Brain (organoid and tissue), 16 donors: ENCODE measurements at places on chromosomes 13 and 19. TPM values are rescaled to one million over a fixed set of nuclear protein-coding genes. Genes with fewer than 3 reads are reported as not detected.

Gene SIGLEC5
- polyA plus RNA-seq, result 0.44 TPM

Gene KIR2DL1
- polyA plus RNA-seq, result not detected

Gene POU2F2
- polyA plus RNA-seq, result 6.9 TPM

Gene ZNF578
- 3.7 TPM for polyA plus RNA-seq

Gene TSHZ3
- polyA plus RNA-seq, result 17.6 TPM

Gene CCL25
- not detected for polyA plus RNA-seq

Gene KLK14
- 0.70 TPM for polyA plus RNA-seq

Gene CDADC1
- 3.3 TPM for polyA plus RNA-seq

Gene SLC25A41
- 1.1 TPM for polyA plus RNA-seq

Gene ZNF345
- polyA plus RNA-seq, result 1.4 TPM

GRCh38 chr19:14566712-14567077 lies 5.2 kb downstream of the NDUFB7 start:
- DNase-seq, result no peak

DNA sequence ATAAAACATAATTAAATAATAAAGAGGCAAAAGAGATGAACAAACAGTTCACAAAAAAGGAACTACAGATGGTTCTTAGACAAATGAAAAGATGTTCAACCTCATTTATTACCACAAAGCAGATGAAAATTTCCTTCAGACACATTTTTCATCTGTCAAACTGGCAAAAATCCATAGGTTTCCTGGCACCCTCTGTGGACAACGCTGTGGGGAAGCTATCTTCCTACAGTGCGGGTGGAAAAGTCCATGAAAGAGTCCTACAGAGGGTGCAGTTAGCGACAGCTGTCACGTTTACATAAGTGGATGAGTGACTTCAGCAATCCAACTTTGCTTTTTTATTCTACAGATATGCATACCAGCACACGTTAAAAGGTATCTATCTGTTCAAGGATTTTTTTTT lies 30.3 kb upstream of the PDCD5 start:
- peak; percentile 41 for DNase-seq

DNA sequence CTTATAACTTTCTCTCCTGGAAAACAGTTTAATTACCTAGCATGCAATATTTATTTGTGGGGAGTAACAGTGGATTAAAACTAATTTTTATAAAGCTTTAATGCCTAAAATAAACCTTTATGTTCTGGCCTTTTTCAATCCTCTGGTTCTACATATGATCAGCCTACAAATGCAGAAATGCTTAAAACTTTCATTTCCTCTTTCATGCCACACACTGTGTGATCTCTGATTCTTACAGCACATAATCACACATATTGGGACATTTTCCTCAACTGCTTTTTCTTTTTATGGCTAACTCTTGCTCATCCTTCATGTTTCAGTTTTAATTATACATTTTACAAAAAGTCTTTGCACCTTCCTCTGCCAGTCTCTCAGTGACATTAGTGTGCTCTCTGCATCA lies 910.8 kb upstream of the SLITRK6 start:
- DNase-seq, result no peak

DNA sequence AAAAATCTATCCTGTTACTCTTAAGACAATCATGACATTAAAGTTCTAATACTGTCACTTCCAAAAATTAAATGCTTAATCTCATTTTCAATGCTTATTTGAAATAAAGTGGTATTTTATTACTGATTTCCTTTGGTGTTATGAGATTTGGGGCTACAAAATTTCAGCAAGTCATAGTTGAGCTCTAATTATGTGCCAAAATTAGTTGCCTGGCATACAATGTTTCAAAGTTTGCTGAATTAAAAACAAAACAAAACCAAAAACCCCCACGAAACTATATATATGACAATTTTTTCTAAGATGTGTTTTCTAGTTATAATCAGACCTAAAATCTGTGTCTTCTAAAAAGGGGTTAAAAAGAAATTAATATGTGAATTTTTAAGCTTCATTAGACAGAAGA lies 62.2 kb downstream of the KCNRG start:
- no peak for DNase-seq

- peak; percentile 33 for DNase-seq
Measured at GRCh38 chr13:50893211-50893852, 16.3 kb upstream of the RNASEH2B start.

DNA sequence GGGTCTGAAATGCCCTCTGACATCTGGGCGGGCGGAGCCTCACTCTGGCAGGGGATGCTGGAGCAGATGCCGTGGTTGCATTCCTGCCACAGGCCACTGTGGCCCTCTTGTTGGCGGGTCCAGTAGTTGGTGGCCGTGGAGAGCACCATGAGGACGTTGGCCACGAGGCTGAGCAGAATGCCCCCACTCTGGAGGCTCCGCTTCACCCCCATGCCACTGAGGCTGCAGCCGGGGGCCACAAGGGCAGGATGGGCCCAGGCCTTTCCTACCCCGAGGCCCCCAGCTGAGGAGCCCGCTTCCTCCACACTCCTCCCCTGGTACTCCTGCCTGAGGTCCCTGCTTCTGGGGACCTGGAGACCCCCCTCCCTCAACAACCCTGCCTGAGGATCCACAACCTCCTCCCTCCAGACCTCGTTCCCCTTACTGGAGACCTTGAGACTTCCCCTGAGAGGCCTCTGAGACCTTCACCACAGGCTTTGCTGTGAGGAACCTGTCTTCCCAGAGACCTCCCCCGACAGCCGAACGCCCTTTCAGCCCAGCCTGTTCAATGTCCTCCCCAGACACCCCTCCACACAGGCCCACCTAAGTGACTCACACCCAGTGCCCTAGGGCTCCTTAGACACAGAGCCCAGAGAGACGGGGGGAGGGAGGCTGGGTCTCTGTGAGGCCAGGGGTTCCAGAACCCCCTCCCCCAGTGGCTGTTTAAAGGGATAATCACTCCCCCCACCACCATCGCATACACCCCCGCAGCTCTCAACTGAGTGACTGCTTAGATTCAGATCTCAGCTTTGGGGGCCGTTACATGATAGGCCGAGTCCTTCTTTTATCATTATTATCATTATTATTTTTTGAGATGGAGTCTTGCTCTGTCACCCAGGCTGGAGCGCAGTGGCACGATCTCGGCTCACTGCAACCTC lies at the start of gene CLDND2:
Gene CLDND2 (minus strand): TSS at position 638 of the 917 bp plus-strand sequence. CDS start 426 bp downstream, at position 212.
- no peak for DNase-seq

- DNase-seq, result no peak
Measured at GRCh38 chr13:112874751-112875300, 94.2 kb upstream of the MCF2L start.

DNA sequence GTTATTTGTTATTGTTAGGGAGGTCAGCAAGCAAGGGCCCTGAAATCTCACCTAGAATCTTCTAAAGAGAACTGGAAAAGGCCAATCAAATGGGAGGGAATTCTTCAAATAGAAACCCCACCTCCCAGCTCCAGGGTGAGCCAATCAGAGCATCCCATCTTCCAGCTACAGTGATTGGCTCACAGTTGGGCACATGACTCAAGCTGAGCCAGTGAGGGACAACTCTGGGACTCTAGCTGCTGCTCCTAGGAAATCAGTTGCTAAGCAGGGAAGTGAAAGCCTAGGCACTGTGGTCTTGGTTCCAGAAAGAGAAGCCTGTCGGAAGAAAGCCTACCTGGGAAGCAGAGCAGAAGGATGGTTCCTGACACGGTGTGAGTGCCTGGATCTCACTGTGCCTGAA lies 13.4 kb downstream of the TM6SF2 start:
- peak; percentile 52 for DNase-seq

DNA sequence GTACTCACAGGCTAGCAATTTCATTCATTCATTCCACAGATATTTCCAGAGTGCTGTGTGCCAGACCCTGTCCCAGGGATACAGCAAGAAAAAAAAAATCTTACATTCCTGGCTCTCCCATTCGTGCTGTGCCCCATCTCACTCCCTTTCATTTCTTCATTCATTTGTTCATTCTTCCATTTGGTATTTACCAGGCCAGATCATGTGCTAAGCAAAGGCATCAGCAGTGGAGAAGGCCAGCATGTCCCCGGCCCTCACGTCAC lies 2.3 kb downstream of the MAP3K10 start:
- DNase-seq, result no peak

GRCh38 chr19:21398851-21399250 lies 1.9 kb downstream of the ZNF493 start:
- DNase-seq, result no peak

GRCh38 chr13:74841651-74842050 lies 640.3 kb downstream of the TBC1D4 start:
- no peak for DNase-seq

DNA sequence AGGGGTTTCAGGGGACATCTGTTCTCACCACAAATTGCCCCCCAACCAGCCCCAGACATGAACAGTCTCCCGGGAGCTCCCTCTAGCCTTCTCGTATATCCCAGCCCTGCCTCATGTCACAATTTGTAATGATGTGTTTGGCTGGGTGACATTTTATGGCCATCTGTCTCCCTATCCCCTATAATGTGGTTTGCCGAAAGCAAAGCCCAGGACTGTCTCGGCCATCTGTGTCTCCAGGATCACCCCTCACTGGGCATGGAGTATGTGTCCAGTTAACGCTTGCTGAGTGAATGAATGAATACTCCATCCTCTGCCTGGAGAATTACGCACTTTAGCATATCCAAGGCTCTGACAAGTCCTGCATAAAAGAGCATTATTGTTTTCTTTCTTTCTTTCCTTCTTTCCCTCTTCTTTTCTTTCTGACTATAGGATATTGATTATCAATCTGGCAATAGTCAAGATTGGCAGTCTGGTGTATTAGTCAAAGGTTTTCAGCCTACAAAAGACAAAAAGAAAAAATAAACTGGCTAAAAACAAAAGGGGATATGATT lies 15.1 kb downstream of the HPN start:
- DNase-seq, result peak; percentile 9

DNA sequence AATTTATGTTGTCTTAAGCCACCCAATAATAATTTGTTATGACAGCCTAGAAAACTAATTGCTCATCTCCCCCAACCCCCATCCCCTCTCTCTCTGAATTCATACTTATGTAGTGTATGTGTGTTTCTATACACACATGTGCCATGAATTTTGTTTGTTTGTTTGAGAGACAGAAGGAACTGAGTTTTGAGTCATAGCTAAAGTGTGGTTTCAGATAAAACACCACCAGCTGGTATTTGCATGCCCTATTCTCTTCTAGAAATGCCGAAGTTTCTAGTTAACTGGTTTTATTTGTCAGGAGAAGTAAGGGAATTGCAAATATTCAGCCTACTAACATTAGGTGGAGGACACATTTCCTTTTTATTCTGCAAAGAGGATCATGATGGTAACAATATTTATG lies 17.4 kb upstream of the LILRA2 start:
- DNase-seq, result no peak

DNA sequence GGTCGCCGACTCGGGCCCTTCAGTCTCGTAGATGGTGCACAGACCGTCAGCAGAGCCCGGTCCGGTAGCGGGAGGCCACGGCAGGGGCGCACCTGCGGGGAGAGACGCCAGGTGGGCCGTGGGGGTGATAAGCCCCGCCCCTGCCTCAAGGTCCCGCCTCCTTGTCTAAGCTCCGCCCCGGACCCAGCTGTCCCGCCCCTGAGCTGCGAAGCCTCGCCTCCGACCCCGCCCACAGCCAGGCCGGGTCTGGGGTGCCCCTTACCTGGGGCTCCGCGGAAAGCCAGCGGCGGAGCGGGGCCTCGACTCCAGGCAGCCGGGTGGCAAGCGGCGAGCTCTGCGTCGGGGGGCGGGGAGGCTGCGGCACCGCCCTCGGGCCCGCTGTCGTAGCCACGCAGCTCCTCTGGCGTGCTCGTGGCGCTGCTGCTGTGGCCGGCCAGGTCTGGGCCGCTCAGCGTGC lies 4.7 kb downstream of the PRR36 start:
- peak; percentile 56 for DNase-seq

DNA sequence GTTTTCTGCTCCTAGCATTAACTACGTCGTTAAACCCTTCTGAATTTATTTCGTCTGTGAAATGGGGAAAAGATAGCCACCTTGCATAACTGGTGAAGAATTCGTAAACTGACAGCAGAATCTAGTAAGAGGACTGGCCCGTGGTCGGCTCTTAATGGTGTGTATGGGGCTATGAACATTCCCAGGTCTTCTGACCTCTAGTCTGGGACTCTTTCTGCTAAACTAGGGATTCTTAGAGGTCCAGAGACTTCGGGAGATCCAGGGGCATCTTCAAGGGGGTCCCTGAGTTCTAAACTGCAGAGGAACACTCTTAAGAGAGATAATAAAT lies 231.1 kb upstream of the SERP2 start:
- DNase-seq, result no peak

GRCh38 chr19:18668744-18669523 lies 14.5 kb upstream of the CRTC1 start:
- DNase-seq, result no peak

DNA sequence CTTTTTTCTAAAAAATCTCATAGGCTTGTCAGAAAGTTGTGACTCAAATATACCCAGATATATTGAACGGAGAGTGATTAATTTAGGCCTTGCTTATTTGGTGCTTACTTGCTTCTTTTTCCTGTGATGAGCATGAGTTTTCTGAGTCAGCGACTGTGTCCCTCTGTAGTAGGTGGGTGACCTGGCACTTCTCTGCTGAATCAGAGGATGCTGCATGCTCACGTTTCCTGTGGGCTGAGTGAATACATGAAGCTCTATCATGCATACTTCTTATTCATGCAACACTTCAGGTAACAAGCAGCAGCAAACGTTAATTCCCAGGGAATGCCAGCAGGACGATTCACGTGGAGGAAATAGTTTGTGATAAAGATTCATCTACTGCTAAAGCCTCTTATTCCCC lies 245.0 kb downstream of the KLF5 start:
- no peak for DNase-seq

DNA sequence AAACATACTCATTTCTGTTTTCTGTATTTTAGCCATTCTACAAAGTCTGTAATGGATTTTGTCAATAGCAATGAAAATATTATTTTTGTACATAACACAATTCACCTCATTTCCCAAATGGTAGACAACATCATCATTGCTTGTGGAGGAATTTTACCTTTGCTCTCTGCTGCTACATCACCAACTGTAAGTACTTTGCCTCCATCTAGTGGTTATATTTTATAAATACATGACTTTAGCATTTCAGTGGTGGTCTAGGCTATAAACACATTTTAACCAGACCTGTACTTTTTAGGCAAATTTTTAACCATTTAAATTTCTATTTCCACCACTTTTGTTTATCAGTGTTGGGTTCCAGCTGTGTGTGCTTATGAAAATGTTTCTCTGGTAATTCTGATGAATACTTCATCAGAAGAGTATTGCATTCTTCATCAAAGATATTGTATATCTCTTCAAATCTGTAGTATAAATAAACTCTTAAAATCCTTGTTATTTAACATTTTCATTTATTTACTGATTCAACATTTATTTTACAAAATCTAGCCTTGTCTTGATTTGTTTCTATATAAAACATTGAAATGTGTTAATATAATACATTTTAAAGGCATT lies 222.4 kb downstream of the NBEA start:
- peak; percentile 74 for DNase-seq

- DNase-seq, result no peak
Measured at GRCh38 chr19:6711605-6712004, 8.8 kb downstream of the C3 start.

DNA sequence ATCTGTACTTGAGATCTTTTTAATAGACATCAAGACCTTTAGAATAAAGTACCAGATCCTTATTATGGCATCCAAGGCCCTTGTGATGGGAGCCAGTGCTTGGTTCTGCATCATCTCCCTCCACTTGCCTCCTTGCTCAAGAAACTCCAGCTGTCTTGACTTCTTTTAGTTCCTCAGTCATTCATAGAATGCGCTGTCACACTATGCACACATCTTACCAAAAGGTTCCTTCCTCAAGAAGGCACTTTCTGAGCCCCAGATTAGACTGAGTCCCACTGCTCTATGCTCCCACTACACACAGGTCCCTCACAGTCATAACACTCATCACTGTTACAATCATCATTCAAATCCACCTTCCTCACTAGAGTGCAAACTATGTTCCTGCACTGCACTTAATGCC lies 57.8 kb upstream of the ITM2B start:
- DNase-seq, result no peak
